ENCODE measurements at places on chromosomes 5 and 9. TPM values are rescaled to one million over a fixed set of nuclear protein-coding genes. Genes with fewer than 3 reads are reported as not detected.

Gene IL9
- polyA plus RNA-seq = not detected

- DNase-seq = no peak
Observed at GRCh38 chr5:176798086-176798876, 12.1 kb upstream of the UNC5A start.

DNA sequence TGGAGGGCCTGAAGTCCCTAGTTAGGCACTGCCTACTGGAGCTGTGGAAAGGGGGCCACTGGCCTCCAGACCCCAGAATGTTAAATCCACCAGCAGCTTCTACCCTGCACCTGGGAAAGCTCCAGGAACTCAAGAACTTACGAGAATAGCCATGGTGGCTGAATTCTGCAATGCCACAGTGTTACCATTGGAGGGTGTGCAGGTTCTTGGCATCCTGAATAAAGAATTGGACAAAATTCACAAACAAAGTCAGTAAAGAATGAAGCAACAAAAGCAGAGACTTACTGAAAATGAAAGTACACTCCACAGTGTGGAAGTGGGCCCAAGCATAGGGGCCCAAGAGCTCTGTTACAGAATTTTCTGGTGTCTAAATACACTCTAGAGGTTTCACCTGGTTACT lies 107.0 kb downstream of the PRDM9 start:
- no peak for DNase-seq

Gene ADRB2
- polyA plus RNA-seq = 0.30 TPM

DNA sequence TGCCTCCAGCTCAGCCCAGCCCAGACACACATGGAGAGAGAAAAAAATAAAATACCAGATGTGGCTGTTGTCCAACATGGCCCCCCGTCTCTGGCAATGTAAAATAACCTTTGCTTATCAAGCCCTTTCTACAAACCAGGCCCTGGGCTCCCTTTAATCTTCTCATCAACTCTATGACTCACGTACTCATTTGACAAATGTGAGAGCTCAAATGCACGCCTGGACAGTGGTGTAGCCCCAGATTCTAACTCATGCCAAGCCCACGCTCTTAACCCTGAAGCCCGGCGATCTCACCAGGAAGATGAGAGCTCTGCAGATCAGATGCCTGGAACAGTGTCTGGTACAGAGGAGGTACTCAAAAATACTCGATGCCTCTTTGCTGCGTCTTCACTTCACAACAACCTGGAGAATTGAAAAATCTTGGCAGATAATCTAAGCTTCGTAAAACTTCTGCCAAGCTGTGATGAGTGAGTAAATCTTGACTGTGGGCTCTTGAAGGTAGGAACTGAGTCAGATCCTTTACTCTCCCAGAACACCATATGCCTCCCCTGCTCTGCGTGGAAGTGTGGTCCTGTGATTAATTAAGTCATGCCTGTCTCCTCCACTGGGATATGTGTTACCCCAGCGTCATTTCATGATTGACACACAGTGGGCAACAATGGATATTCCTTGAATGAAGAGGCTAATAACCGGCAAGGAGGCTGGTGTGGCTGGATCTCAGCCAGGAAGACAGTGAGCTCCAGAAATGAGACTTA lies 102.0 kb upstream of the FSTL4 start:
- DNase-seq = no peak
